AG08396 (cell line): ENCODE measurements at places on chromosomes 2 and 18.

DNA sequence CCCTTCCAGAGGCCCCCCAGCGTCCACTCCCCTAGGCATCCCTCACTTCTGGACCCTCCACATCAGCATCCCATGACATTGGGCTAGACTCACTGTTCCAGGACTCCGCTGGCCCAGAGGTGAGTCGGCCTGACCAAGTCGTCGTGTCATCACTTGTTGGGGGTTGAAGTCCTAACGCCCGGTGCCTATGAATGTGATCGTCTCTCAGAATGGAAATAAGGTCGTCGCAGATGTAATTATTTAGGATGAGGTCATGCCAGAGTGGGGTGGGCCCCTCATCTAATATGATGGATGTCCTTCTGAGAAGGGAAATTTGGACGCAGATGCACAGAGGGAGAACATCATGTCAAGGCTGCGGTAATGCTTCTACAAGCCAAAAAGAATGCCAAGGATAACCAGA, 142.7 kb downstream of the AGAP1 start:
- no peak for DNase-seq

DNA sequence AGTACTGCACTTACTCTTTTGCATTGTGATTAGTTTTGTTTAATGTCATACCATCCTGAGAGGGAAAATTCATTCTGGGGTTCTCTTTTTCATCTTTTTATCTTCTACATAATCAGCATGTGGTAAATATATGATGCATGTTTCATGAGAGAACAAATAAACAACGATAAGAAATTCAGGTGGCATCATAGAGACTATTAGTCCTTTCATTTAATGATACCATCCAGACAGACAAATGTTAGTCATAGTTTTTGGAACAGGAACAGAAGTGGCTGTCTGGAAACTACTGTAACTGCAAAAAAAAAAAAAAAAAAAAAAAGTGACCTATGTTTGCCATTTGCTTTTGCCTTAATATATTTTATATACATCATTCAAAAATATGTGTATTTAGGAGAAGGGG, 761.0 kb downstream of the EPHA4 start:
- DNase-seq: no peak

- DNase-seq: no peak
Observed at GRCh38 chr2:166917415-166917814, 29.1 kb downstream of the XIRP2 start.

GRCh38 chr2:228535396-228535795, 353.9 kb upstream of the SPHKAP start:
- DNase-seq: no peak

DNA sequence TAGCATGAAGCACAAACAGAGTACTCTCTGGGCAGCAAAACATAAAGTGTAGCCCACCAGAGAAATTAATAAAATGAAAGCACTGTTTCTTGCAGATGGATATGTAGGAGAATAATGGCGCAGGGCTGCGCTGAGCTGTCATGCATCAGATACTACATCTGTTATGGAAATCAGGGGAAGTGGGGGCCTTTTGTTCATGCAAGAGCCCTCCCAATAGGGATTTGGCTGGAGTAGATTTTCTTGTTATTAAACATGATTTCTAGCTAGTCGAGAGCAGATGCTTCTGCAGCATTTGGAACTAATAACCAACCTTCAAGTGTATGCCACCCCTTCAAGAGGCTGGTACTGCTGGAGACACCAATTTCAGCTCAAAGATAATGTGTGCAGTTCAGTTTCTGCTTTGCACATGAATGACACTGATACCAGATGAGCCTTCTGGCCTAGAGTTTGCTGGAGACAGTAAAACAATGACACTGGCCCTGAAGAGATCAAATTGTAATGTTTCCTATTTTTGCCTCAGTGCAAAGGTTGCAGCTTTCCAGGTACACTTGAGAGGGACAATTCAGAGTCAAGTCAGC, 58.0 kb downstream of the RND3 start:
- no peak for DNase-seq

GRCh38 chr18:5729983-5730699, 165.2 kb downstream of the TMEM200C start:
- DNase-seq: no peak

GRCh38 chr2:13819896-13820295, 812.6 kb upstream of the LRATD1 start:
- no peak for DNase-seq

GRCh38 chr2:219270055-219270372, 9.2 kb upstream of the DNAJB2 start:
- no peak for DNase-seq

DNA sequence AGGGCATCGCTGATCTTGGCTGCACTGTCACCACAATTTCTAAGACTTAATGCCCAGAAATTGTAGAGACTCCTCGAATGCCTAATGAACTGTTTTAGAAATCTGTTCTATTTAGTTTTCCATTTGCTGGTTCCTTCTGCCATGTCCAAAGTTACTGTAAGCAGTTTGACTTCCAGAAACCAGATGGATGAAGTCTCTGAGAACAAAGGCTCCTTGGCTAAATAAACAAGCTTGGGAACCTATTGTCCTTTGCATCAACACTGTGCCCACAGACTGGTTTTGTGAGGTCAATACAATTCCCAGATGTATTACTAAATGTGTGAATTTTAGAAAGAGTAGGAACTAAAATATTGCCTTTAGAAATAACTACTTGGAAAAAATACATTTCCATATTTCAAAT, 600.2 kb downstream of the NYAP2 start:
- no peak for DNase-seq

DNA sequence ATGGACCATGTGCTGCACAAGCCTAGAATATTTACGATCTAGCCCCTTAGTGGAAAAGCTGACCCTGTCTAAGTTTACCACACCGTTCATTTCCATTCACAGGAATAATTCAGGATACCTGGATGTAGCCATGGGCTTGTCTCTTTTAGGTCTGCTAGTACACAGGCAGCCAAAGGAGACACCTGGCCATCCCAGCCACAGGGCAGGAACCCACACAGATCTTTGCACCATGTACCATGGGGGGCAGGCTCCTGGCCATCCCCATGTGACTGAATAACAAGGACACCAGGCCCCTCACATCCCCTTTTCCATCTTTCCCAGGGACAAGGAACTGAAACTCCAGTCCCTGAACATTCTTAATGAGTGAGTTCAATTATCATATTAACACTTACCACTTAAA, 467.3 kb upstream of the MYT1L start:
- DNase-seq: no peak

DNA sequence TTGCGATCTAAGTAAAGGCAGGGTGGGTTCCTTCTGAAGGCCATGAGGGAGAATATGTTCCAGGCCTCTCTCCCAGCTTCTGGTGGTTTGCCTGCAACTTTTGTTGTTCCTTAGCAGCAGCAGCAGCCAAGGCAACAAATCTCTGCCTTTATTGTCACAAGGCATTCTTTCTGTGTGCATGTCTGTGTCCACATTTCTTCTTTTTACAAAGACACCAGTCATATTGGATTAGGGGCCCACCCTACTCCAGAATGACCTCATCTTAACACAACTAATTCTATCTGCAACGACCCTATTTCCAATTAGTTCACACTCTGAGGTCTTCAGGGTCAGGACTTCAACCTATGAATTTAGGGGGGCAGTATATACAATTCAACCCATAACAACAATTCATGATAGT, 587.5 kb downstream of the XIRP2 start:
- DNase-seq: no peak
